ENCODE measurements at places on chromosomes 1 and 21.

DNA sequence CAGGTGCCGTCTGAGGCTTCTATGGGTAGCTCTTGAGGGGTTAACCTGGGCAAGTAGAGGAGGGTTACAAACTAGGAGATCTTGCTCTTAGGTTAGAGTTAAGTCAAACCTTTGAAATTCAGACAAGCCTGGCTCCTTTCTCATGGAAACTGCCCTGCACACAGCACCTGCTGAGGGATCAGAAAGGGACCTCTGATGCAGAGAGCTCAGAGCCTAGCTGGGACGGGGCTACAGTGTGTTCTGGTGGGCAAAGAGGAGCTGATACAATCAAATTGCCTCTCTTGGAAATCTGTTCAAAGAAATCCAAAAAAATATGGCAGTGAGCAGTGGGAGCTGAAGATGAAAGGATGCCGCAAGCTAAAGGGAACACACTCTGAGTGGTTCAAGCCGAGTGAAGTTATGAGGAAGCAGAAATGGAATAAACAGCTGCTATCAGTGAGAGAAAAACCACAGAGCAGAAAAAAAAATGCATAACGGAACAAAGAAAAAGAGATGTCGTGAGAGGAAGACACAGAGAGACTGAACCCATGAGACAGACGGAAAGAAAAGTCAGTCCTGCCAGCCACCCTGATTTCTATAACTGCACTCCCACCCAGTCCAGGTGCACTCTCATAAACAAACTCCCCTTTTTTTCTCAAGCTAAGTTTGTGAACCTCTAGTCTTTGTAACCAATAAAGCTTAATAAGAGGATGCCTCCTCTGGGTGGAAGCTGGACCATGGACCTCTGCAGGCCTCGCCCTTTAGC, 26.6 kb downstream of the PAFAH2 start:
- DNase-seq: no peak

DNA sequence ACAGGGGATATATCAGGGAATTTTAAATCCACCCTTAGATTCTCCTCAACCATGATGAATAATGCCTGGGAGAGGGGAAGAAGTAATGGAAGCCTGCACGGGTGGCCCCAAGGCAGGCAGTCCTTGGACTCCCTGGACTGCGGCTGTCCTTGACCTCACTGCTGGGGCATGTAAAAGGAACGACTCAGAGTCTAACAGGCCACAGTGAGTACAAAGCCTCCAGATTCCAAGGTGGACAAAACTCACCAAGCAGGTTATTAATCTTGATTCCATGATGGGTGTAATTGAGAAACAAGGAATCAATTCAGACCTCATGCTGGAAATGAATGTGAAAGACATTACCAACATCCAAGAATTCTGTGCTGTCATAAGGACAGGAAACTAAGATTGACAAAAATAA, 13.0 kb upstream of the ARHGAP29 start:
- DNase-seq: no peak

DNA sequence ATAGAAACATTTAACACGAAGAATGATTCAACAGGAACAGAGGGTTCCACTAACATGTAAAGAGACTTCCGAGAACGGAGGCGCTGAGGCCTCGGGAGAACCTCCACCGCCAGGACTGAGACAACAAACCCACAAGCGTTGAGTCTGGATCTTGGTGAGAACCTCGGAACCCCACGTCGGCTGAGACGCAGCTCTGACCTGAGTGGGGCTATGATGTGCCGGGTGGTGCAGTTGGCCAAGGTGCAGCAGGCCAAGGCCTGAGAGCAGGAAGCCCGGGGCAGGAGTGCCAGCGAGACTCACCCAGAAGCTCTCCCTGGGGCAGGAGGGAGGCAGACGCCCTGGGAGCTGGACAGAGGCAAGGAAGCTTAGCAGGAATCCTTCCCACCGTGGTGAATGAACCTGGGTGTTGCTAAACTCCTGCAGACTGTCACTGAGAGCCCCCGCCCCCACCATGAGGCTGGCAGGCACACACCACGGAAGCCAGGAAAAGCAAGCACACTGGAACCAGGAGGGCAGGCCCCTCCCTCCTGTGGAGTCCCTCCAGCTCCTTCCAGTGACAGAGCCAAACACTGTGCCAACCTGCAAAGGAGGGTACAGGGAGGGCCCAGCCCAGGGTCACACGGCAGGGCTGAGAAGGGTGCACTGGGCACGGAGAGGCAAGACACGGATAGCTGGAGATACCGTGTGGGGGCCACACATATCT, 34.8 kb downstream of the WDR4 start:
- DNase-seq: no peak

GRCh38 chr21:24369746-24370145, 1237.5 kb downstream of the MRPL39 start:
- no peak for DNase-seq

DNA sequence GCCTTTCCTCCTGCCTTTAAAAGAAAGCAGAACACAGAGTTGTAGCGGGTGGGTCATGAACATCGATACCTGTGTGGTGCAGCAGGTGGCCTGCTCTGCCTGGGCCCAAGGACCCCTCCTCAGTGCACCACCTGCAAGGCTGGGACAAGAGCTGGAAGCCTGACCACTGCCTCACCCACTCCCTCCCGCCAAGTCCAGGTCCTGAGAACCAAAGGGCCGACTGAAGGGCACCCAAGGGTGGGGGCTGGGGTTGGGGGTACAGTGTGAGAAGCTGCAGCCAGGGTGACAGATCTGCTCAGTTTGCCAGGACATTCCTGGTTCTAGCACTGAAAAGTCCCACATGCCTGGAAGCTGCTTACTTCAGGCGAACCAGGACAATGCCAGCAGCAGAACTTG, 36.1 kb downstream of the NTPCR start:
- DNase-seq: no peak

DNA sequence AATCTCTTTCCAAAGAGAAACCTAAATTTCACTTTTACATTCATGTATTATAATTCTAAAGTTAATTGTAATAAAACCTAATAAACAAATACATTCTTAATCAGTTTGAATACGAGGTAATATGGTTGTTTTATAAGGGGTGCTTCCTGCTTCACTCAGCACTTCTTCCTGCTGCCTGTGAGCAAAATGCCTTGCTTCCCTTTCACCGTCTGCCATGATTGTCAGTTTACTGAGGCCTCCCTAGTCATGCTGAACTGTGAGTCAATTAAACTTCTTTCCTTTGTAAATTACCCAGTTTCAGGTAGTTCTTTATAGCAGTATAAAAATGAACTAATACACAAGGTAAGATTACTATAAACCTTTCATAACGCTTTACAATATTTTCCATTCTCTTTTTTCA, 491.1 kb upstream of the LRRC7 start:
- DNase-seq: no peak

DNA sequence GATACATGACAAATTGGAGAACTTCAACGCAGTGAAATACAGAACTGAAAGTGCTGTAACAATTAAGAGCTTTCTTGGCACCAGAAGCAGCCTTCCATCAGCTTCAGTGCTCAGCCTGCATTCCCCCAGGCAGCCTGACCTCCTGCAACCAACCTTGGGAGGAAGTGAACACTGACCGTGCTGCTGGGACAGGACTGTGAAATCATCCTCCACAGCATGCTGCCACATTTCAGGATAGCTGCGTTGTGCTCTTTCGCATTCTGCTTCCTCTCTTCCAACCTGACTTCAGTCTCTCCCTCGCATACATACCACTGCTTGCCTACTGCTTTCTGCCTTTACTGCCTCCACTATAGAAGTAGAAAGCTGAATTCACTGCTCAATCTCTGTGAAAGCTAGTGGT, 388.6 kb downstream of the RWDD3 start:
- no peak for DNase-seq

DNA sequence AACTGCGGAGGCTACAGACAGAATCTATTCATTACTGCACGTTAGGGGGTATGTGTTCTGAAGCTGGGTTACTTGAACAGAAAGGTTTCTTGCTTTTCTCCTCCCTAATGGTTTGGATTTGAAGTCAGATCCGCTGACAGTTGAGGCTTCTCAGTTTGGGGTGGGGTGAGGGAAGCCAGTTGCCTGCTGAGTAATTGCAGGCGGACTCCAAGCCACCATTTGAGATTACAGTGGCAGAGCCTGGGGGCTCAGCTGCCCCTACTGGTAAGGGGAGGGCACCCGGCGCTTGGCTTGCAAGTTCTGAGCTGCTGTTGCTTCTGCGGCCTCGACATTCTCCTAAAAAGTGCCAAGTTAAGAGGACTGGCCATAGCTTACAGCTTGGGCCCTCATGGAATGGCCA, 2.0 kb downstream of the GRHL3 start:
- DNase-seq: no peak

DNA sequence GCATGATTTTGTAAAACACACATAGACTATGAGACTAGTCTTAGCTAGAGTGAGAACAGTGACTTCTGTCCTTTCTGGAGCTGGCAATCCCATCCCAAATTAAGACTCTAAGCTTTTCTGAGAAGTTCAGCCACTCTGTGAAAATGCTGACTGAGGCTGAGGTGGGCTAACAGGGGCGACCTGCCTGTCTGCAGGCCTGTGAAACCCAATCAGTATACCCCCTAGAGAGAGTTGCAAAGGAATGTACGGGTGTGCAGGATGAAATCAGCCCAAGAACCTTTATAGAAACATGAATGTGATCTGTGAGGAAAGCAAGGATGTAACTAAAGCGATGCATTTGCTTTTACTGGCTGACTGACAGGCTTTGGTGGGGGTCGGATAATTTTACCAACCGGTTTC, 16.0 kb upstream of the TBX15 start:
- DNase-seq: no peak

DNA sequence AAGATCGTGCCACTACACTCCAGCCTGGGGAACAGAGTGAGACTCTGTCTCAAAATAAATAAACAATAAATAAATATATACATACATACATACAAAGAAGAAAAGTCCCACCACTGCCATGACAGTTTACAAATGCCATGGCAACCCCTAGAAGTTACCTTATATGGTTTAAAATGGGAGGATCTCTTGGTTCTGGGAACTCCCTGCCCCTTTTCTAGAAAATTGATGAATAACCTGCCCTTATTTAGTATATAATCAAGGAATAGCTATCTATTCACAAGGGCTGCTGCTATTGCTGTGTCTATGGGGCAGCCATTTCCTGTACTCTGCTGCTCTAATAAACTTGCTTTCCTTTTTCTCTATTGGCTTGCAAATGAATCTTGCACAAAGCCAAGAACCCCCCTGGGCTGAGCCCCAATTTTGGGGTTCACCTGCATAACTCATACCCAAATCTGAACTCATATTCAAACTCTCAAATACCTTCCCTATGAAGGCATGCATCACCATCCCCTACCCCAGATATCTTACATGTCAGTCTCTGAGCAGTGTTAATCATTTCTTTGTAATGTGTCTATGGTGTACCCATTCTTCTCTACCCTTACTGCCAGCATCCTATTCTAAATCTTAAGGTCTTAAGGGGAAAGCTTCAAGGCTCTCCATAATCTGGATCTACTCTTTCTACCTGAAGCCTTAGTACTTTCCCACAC, 9.0 kb downstream of the GON4L start:
- no peak for DNase-seq

DNA sequence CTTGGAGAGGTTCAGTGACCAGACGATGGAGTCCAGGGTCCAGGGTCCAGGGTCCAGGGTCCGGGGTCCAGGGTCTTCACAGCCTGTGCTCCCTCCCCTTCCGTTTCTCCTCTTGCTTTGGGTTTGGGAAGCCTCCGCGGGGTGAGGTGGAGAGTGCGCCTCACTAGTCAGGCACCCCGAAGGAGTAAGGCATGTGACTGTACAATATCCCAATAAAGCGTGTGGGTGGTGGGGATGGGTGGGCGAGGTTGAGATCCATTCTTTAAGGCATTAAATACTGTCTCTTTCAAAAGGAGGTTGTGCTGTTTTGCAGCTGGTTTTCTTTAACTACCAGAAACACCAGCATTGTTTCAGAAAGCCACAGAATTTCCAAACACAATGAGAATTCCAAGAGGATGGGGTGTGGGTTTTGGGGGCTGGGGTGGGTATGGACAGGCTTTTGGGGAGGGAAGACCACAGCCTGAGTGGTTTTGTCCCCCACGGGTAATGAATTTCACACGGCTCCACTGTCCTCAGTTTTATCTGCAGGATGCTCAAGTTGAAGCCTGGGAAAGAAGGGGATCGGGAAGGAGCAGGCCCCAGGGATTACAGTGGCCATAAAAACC, 65.7 kb downstream of the KIF26B start:
- DNase-seq: no peak

DNA sequence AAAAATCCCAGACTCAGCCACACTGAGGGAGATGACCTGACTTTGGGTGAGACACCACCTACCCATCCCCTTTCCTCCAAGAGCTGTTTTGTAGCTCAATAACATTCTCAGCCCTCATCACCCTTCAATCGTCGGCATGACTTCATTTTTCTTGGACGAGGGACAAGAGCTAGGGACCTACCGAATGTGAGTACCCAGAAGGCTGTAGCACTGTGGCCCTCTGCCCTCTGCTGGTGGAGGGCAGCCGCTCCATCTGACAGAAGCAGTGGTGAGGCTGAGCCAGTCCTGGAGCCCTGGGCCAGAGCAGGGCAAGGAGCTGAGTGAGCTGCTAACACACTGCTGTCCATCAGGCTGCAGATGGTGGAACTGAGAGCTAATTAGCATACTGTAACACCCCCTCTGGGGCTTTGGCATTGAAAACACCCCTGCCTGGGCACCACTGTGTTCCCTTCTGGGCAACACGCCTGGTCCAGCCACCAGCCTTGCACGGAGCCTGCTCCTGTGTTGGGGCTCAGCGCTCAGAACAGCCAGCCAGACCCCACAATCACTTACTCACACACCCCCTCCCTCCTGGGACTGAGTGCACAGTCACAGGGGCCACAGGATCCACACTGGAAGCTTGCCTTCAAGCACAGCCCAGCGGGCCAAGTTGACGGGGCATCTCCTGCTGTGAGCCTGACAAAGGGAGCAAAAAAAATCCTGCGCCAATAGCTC, 18.3 kb upstream of the ALPL start:
- peak; percentile 17 for DNase-seq

DNA sequence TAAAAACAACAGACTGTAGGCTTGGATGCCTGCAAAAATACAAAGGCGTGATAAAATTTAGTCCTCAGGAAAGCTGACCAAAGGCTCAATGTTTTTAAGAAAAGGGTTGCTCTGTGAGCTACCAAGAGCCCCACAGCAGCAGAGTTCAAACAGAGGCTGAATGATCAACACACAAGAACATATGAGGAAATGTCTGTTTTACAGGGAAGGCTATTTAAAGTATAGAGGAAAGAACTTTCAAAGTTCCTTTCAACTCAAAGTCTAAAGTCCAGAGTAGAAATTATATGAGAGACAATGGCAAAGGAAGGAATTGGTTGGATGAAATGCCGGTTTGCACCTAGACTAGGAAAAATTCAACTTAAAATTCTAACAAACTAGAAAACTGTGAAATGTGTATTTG, 8.6 kb downstream of the CLSTN1 start:
- DNase-seq: no peak

GRCh38 chr1:24903560-24903954, 26.5 kb downstream of the RUNX3 start:
- no peak for DNase-seq

- DNase-seq: no peak
Measured at GRCh38 chr1:114353262-114353661, 157.7 kb downstream of the TRIM33 start.

GRCh38 chr1:226433341-226433720, 25.4 kb upstream of the PARP1 start:
- no peak for DNase-seq
